EL (cell line): ENCODE measurements at places on chromosomes 6 and 20.
A peak's percentile ranks its signal among the peaks of the same experiment; 100 is the strongest.

- no peak for DNase-seq
Observed at GRCh38 chr6:3301506-3301905, 42.8 kb downstream of the PSMG4 start.

- peak; percentile 23 for DNase-seq
Observed at GRCh38 chr6:155106456-155107115, 111.5 kb downstream of the TIAM2 start.

DNA sequence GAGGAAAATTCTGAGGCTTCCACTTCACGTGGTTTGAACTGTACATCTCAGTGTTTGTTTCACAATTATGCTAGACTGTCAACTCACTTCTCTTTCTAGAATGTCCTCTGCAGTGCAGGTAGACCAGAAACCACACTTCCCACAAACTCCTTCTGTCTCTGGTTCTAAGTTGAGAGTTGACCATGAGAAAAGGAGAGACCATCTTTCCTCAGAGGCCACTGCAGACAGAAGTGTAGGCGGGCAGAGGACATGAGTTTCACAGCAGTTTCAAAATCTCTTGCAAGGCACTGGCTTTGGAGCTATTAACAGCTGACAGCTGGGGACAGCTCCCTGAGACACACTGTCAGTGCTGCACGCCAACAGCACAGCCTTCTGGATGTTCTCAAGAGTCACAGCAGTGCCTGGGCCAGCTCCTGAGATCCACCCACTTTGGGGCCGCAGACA is 55.4 kb upstream of the MOXD1 start:
- no peak for DNase-seq

DNA sequence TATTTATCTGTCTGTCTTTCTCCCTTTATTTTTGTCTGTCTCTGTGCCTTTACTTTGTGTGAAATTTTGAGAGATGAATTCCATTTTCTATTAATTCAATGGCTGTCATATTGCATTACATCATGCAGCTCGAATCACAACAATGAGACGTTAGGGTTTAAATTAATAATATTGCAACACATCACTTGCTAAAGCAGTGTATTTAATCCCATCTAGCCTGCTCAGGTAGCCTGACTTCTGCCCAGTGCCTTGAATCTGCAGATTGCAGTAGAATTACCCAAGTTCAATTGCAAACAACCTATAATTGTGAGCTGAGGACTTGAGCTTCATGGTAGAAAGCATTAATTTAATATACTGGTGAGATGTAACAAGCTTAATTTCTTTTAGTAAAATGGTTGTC is 235.7 kb upstream of the TSHZ2 start:
- no peak for DNase-seq
